ENCODE measurements at places on chromosomes 7 and 10.

GRCh38 chr10:5628451-5629302, 37.7 kb downstream of the ASB13 start:
- no peak for DNase-seq

GRCh38 chr10:94239696-94240095, 123.0 kb downstream of the NOC3L start:
- peak; percentile 27 for DNase-seq

GRCh38 chr10:64096941-64097340, 575.7 kb downstream of the REEP3 start:
- no peak for DNase-seq

- no peak for DNase-seq
These were observed 58.2 kb downstream of the RBM33 start for GRCh38 chr7:155702616-155703015.

- DNase-seq: no peak
These were observed 39.5 kb downstream of the GALNT17 start for GRCh38 chr7:71171476-71171875.

DNA sequence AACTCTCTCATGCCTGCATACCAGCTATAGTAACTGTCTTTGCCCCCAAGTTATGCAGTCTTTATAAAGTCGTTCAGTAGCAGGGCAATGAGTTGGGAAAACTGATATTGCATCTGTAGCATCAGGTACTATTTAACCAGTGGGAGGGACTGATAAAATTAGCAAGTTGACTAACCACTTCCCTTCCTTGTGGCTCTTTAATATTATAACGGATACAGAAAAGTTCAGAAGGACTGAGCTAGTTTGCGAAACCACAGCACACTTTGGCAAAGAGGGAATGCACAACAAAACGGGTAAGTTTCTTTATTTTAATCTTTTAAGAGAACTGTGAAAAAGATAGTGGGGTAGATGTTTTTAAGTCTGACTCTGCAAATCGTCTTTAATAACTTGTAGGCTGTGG, 205.3 kb upstream of the HDAC9 start:
- DNase-seq: no peak

- no peak for DNase-seq
These were observed 557.8 kb downstream of the NXPH1 start for GRCh38 chr7:8991159-8991558.

DNA sequence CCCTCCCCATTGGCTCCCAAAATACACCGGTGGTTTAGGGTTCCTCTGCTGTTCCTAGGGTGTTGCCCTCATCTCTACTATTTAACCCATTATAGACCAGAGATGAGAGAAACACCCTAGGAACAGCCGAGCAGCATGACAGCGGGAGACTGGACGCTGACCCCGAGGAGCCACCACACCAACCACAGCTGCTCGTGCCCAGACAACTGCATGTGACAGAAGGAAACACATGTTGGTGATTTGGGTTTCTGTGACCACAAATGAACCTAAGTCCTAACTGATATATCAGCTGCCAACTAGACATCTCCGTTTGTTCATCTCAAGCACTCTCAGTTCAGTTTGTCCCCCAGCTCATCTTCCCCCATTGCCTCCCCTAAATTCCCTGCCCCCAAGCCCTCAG, 13.4 kb downstream of the CFAP43 start:
- no peak for DNase-seq

- no peak for DNase-seq
These were observed 920.1 kb upstream of the LRRN3 start for GRCh38 chr7:110170841-110171240.

All from hematopoietic multipotent progenitor cell treated with erythropoietin and hydrocortisone succinate and interleukin-3 and kit ligand, for 8 days (in vitro differentiated cells).